Activated CD4-positive, alpha-beta T cell treated with anti-CD3 and anti-CD28 coated beads for 1 hour (primary cell): ENCODE measurements at places on chromosomes 6 and 20.

DNA sequence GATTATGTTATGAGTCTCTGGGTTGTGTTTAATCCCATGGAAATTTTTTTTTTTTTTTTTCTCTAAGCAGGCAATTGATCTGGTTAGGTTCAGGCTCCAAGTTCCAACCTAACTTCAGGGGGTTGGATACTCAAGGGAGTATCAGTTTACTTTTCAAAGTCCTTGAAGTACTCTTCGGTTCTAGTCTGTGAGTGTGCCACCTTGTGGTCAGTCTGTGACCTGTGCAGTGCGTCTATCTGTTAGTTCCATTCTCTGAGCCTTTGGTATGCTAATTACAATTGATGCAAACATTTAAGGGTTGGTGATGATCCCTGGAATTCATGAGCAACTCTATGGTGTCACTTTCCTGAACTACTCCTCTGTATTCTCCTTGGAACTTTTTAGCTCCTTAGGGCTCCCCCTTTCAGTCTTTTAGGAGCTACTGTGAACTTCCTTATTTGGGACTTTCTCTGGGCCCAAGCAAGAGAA is 342.0 kb downstream of the SOX4 start:
- no peak for DNase-seq

DNA sequence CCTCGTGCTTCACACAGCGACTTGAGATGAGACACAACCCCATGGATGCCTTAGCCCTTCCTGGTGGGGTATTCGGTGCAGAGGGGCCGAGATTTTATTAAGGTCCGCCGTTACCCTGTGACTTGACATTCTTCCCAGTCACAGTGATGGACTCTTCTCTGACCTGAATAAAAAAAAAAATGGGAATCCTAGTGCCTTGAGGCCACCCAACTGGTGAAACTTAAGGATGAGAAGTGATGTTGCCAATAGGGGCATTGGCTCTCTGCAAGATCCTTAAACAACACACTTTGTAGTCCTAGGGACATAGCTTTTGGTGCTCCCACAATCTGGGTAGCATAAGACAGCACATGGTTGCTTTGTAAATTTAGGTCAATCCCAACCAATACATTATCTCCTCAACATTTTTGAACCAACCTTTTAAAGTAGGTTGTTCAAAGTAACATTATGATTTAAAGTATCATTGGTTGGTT is 814 bp upstream of the ADNP start:
- no peak for DNase-seq

- DNase-seq: no peak
Observed at GRCh38 chr6:93827728-93828127, 408.4 kb upstream of the EPHA7 start.

DNA sequence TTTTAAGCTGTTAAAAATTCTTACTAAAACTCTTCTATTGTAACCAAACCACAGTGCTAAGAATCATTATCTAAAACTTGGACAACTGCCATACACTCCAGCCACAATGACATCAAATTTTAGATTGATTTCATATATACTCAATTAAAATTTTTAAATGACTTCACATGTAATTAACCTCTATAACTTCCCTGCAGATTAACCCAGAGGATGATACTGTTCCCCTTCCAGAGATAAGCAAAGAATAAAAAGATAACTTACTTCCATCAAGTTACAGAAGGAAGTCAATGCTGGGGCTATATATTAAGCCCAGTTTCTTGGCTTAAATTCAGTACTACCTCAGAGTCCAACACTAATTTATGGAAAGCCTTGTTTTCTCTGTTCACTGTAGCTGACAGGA is 71.3 kb downstream of the ARHGAP18 start:
- no peak for DNase-seq

DNA sequence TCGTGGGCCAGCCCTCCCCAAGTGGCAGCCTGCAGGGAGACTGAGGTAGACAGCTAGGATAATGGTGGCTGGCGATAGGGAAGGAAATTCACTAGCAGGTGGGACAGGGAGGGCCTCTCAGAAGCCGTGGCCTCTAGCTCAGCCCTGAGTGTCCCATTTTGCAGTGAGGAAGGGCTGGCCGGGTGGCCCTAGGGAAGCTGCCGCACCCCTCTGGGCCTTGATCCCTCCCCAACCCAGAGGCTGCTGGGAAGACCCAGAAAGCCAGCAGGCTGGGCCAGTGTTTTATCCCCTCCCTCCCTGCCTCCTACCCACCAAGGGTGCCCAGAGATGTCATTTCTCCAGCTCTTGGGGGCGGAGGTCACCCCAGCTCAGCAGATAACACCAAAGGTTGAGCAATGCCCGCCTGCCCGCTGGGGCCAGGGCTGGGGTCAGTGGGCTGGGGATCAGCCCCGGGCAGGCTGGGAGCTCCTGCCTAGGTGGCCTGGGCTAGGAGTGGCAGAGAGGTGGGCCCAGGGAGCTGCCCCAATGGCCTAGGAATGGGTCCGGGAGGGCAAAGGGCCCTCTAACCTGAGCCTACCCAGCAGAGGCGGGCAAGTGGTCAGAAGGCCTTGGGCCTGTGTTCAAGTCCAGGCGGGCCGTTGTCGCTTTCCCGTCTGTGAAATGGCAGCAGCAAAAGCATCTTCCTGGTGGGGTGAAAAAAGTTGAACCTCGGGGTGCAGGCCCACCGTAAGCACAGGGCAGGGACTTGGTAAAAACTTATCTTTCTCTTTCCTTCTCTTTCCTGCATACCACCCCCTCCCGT is 1.6 kb upstream of the CEBPB start:
- no peak for DNase-seq

GRCh38 chr20:20849161-20849560 is 136.7 kb upstream of the RALGAPA2 start:
- DNase-seq: no peak

GRCh38 chr20:44461803-44462174 is 13.9 kb upstream of the TTPAL start:
- no peak for DNase-seq

- DNase-seq: no peak
Observed at GRCh38 chr6:33975661-33976436, 170.0 kb downstream of the GRM4 start.
